Fibroblast of mammary gland (primary cell): ENCODE measurements at places on chromosomes 1 and 21.

DNA sequence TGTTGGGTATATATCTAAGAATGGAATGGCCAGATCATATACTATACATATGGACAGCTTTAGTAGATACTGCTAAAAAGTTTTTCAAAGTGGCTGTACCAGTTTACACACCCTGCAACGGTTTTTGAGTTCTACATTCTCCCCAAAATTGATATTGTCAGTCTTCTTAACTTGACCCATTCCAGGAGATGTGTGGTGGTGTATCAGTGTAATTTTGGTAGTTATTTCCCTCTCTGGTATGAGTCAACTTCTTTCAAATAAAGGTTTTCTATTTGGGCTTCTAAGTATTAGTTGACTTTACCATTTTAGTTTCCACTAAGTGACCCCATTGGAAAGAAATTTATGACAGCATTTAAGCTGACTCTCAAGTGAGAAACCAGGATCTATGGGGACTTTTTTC, 29.2 kb downstream of the INKA2 start:
- DNase-seq = no peak

GRCh38 chr1:220135755-220136154, 41.8 kb downstream of the IARS2 start:
- no peak for DNase-seq

DNA sequence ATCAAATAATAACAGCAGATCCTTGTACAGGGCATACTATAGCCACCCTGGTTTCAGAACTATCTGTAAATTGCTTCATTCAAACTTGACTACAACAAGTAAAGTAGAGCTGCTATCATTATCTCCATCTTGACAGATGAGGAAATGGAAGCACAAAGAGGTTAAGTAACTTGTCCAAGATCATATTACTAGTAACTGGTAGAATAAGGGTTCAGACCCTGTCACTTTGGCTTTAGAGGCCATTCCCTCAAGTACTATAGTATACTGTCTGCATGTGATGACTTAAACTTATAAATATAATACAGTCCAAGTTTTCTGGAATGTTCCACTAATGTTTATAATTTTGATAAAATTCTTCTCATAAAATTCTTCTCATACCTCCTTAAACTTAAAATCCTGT, 24.8 kb downstream of the PGM1 start:
- no peak for DNase-seq

GRCh38 chr1:205571747-205572146, 60.1 kb downstream of the ELK4 start:
- no peak for DNase-seq

- DNase-seq = peak; percentile 49
These were observed 569 bp upstream of the WARS2 start for GRCh38 chr1:119141020-119141424.

DNA sequence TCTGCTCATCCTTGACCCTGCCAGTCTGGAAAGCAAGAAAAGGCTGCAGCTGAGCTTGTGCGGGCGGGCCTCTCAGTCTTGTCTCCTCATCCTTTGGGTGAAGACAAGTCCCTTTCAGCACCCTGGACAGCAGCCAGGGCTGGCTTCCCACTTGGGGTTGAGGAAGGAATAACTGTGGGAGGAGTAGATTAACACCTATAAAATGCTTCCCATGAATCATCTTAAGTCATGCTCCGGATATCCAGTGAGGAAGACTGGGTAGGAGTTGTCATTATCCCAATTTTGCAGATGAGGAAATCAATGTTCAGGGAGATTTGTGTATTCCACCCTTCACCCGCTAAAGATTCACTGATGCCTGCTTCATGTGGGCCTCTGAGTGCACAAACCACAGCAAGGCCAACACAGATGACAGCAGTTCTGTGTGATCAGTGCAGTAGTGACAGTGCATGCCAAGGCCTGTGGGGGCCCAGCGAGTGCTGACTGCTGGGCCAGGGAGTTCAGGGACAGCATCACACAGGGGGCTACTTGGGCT, 20.1 kb upstream of the COL16A1 start:
- peak; percentile 77 for DNase-seq

GRCh38 chr1:56099766-56100265, 479.5 kb downstream of the PLPP3 start:
- peak; percentile 53 for DNase-seq

GRCh38 chr1:192805832-192806323, 3.0 kb upstream of the RGS2 start:
- DNase-seq = peak; percentile 96

- no peak for DNase-seq
These were observed 255.3 kb downstream of the FOXD2 start for GRCh38 chr1:47693115-47693514.

GRCh38 chr1:66285618-66286270, 248.2 kb upstream of the SGIP1 start:
- no peak for DNase-seq

- DNase-seq = no peak
These were observed 538.1 kb upstream of the ZRANB2 start for GRCh38 chr1:71618766-71619530.
